ENCODE measurements at places on chromosomes 1 and 21. TPM values are rescaled to one million over a fixed set of nuclear protein-coding genes. Genes with fewer than 3 reads are reported as not detected.
A peak's percentile ranks its signal among the peaks of the same experiment; 100 is the strongest.

DNA sequence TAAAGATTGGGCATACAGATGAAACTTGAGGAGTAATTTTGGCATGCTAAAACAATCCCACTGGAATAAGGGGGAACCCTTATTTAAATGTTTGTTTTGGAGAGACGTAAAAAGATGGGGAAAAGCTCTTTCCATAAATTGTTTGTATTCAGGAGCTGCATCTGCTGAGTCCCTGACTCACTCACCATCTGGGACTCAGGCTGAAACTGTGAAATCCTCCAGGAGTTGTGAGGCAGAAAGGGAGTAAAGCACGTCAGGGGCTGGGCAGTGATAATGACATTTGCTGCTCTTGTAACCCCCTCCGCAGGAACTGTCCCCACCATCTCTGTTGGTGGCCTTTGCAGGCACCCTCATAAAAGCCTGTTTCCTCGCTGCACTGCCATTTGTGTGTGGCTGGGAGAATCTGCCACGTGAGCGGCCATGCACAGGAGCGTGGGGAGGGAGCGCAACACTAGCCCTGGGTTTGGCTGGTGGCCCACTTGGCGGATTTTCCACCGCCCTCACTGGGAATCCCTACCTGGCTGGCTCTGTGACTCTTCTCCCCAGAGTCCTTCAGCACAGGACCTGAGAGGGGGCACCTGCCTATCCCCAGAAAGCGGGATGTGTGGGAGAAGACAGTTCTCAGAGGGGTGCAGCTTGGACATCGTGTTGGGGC lies 45.3 kb downstream of the ZSCAN20 start:
- DNase-seq: peak; percentile 47

- DNase-seq: no peak
Measured at GRCh38 chr1:4227986-4228385, 327.9 kb upstream of the C1orf174 start.

GRCh38 chr1:71232166-71232763 lies 151.4 kb upstream of the ZRANB2 start:
- no peak for DNase-seq

DNA sequence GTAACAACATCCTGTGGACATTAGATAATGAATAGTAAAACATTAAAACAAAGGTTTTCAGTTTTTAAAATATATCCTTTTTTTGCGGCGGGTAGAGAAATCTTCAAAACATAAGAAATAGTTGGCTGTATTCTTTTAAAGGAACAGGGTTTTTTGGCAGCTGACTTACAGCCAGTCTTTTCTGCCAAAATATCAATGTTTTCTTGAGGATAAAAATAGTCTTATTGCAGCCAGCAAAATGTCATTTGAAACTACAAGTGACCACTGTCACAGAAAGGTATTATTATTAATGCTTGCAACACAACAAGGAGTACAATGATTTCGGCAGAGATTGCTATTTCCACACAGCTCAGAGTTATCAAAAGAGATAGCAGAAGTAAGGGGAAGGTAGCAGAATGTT lies 21.4 kb downstream of the OLFM3 start:
- no peak for DNase-seq

DNA sequence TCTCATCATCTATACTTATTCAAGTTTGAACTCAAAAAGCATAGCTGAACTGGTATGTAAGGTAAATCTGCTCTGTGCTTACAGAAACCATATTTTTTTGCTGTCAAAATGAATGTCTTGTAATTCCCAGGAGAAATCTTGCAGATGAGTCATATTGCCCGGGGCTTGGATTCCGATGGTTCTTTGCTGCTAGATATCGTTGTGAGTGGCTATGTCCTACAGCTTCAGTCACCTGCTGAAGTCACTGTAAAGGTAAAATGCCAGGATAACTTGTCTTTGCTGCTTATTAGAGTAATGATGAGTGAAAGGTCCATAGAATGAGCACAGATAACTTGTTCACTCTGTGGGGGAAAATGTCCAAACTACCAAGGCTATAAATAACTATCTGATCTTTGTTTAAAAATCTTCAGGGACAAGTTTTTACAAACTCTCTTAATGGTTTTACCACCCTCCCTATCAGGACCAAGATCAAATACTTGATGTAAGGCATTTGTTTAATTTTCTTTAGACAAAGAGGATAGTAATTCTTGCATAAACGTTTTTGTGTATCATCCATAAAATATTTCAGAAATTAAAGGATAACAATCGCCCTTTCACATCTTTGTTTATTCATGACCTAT lies 222.3 kb downstream of the TPR start:
- DNase-seq: peak; percentile 7

DNA sequence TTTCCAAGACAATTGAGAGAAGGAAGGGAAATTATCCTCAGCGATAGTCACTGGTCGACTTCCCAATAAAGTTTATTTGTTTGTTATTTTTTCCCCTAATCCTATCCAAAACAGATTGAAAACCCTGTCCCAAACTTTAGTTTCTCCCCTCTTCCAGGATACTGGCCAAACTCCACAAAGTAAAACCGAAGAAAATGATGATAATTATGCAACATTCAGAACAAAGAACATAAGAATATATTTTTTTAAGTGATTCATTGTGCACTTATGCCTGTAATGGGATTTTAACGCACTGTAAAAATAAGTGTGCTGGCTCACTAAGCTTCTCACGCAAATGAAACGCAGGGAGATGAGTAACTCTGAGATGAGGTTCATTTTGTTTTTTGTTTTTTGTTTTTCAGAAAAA lies 6.0 kb downstream of the GLIS1 start:
- peak; percentile 79 for DNase-seq

GRCh38 chr21:32463367-32463766 lies 50.9 kb downstream of the EVA1C start:
- DNase-seq: no peak

DNA sequence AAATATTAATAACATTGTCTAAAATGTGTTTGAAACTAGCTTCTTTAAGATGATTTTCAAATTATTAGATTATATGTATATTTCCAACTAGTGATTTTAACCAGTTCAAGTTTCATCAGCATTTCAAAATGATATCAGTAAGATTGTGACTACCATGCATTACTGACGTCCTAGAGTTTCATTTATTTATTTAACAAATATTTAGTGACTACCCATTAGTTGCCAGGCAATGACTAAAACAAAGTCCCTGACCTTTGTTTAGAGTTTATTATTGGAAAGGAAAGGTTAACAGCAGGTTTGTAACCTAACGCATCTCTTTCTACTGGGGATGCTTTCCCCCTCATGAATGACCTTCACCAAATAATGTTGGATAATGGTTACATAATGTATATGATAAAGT lies 7.6 kb upstream of the C4BPB start:
- no peak for DNase-seq

Gene SPRR1A
- polyA plus RNA-seq: not detected

Gene BEST4
- 0.07 TPM for polyA plus RNA-seq

Gene SPRR4
- polyA plus RNA-seq: not detected

Gene OR2AK2
- polyA plus RNA-seq: not detected

All from AG04450 (cell line).